ENCODE measurements at places on chromosomes 2 and 18. TPM values are rescaled to one million over a fixed set of nuclear protein-coding genes. Genes with fewer than 3 reads are reported as not detected.

Gene ABCB11
- not detected for total RNA-seq

Gene SNTG2
- 2.6 TPM for total RNA-seq

Gene GNLY
- 31.8 TPM for total RNA-seq

Gene SMCHD1
- total RNA-seq, result 136 TPM

Gene UGT1A8
- total RNA-seq, result not detected

Gene SLC9A4
- total RNA-seq, result 0.23 TPM

Gene CIDEA
- not detected for total RNA-seq

DNA sequence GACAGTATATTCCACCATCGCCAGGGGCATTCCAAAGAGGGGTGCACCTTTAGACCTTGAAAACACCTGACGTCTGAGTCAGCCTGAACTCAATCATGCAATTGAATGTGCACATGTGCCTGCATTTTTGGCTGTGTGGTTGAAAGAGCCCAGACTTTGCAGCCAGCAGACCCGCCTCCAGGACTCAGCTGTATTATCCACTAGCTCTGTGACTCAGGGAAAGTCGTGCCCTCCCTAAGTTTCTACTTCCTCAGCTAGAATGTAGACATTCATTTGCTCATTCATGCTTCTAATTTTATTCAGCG lies 94.2 kb downstream of the LRRC30 start:
- no peak for DNase-seq

- no peak for DNase-seq
These were observed 68.0 kb upstream of the RMP24 start for GRCh38 chr18:35904389-35905037.

GRCh38 chr2:230785346-230785745 lies 72.7 kb downstream of the CAB39 start:
- no peak for DNase-seq

GRCh38 chr2:108396845-108397244 lies 19.1 kb downstream of the SULT1C4 start:
- DNase-seq, result no peak

DNA sequence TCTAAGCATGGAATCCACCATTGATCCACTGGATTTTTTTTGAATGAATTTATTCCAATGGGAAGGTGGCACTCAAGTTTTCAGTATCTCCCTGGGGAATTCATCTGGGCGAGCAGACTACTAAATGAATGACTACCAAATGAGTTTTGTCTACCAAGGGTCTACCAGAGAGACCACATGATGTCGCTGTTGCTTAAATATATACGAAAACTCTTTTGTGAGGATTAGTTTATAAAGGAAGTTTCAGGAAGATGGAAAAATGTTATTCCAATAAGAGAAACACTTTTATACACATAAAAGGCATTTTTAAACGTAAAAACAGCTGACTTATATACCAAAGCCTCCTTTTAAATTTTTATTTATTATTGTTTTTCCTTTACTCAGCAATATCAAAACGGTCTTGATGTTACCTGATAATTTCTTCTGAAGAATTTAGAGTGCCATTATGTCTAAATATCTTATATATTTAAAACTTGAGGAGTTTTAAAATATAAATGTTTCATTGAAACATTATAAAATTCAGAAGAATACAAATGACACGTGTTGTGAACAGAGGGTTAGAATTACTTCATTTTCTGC lies 139.7 kb downstream of the HRH4 start:
- DNase-seq, result no peak

DNA sequence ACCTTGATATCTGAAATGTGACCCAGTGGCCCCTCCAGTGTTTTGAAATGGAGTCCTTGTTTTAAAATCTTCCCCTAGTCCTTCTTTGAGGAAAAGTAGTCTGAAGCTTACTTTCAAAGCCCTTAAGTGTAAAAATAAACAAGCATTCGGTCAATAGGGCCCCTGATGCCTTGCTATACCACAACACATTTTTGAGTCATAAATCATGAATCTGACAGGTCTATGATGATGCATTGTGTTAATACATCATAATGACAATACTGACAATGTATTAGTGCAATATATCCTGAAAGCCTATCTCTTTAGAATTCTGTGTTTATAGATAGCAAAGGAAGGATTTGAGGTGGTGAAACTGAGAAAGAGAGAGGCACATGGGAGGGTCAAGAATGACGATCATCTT lies 464.2 kb downstream of the MEIS1 start:
- DNase-seq, result no peak

DNA sequence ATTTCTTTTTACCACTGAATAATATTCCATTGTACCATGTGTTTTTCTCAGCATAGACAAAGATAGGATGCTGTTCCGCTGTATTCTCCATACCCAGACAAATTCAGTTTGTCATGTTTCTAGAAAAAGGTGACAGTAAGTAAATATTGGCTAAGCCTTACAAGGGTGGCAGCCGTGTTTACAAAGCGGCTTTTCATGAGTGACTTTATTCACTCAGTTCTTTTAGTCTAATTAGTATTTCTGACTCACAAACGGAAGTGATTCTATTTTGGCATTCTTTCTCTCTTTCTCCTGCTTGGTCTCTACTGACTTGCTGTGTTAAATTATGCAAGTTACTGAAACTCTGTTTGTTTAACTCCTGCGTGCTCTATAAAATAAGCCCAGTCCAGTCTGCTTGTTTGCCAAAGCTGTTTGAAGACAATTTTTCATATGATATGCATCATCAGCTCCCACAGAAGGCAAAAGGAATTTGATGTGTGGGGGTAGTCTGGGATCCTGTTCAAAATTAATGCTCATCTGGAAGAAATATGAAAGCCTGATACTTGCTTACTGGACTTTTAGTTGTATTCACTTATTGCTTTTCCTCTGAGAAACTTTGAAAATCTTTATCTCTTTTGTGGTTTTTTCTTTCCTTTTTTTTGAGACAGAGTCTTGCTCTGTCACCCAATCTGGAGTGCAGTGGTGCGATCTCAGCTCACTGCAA lies 2.3 kb upstream of the PLEKHH2 start:
- no peak for DNase-seq

- no peak for DNase-seq
These were observed 181.8 kb upstream of the ARL4C start for GRCh38 chr2:234678711-234679110.

DNA sequence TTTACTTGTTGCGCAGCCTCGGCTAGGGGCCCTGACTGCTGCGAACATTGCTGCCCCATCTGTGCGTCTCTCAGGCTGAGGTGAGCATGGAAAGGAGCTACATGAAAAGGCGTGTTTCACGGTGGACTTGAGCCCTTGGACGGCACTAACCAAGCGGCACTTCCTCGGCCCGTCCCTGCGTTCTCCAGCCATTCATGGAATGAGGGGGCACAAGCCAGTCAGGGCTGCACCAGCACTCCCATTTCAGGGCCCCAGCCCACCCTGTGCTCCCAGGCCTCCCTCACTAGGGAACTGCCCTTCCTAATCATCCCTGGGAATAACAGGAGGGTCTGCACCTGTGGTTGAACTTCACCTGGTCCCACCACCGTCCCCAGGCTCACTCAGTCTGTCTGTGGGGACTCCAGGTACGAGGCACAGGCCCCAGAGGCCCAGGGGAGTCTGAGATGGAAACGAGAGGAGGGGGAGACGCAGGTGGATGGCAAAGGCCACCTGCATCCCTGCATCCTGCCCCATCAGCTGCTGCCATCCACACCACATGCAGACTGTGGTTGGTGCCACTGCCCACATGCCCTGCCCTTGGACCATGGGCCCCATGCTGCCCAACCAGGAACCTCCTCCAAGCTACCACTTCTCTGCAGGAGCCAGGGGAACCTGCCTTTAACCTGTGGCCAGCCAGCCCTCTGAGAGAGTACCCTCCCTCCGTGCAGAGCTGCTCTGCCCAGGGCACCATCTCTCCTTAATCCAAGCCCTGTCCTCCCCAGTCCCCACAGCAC lies 99.7 kb downstream of the EIPR1 start:
- no peak for DNase-seq

GRCh38 chr2:46369783-46370182 lies 72.6 kb downstream of the EPAS1 start:
- no peak for DNase-seq

- DNase-seq, result no peak
These were observed 71.7 kb downstream of the IKZF2 start for GRCh38 chr2:213079756-213080155.

DNA sequence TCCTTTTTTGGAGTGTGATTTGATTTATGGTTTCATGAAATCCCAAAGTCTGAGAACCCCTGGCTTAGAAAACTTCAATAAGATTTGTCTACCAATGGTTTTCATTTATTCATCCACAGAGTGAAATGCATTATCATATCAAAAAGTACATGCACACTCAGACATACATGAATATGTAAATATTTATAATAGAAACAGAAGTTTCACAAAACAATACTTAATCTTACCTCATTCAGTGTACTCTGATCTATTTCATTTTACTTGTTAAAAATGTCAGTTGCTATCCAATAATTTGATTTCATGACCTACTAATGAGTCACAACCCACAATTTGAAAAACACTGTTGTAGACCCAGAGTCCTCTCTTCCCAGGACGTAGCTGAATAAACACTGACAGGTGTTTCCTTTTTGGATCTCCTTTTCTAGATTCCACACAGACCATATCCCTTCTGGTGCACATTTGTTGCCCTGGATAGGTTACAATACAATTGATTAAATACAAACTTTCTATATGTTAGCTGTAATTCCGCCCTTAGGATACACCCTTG lies 10.4 kb upstream of the CAVIN2 start:
- DNase-seq, result no peak

- DNase-seq, result no peak
These were observed 65.2 kb downstream of the CIB4 start for GRCh38 chr2:26575836-26576564.

GRCh38 chr2:126317790-126318431 lies 338.0 kb upstream of the GYPC start:
- DNase-seq, result no peak

DNA sequence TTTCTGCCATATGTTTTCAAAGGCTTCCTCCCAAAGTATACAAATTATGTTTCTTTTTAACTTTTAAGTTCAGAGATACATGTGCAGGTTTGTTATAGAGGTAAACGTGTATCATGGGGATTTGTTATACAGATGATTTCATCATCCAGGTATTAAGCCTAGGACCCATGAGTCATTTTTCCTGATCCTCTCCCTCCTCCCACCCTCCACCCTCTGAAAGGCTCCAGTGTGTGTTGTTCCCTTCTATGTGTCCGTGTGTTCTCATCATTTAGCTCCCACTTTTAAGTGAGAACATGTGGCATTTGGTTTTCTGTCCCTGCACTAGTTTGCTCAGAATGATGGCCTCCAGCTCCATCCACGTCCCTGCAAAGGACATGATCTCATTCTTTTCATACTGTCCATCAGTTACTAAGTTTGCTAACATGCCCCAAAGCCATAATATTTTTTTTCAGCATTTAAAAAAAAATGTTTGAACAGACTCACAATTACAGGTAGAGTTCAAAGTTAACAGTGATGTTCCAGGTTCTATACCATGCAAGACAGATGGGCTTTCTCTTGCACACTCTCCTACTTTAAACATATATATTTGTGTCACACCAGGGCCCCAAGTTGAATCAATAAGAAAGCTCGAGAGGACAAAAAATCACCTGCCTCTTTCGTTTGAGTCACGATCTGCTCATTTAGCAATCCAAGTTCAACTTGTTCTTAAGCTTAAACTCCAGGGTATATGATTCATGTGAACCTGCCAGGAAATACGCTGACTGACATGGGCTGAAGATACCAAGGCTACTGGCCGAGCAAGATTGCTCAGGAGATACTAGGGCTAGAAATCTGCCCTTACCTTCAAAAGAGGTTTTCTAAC lies 77.6 kb downstream of the AP1S3 start:
- DNase-seq, result no peak

DNA sequence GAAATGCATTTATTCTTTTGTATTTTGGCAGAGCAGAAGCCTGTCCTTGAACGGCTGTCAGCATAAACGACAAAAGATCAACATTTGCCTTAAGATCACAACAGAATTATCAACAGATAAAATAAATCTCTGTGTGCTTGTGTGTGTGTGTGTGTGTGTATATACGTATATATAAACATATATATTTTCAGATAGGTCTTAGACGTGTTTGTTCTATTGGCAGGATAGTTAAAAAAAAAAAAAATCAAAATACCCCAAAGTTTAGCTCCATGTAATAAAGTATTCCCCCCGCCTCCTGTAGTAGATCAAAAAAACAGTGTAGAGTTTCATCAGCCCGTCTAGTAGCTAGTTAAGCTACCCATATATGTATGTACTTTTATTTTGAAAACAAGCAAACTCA lies 107.9 kb downstream of the CHN1 start:
- DNase-seq, result no peak

- DNase-seq, result no peak
These were observed 37.4 kb upstream of the KLHL29 start for GRCh38 chr2:23347471-23348092.

Data from activated naive CD4-positive, alpha-beta T cell treated with anti-CD3 and anti-CD28 coated beads, Interleukin-2, amount 50 U/mL, for 72 hours (primary cell).